EH (cell line): ENCODE measurements at places on chromosomes 1 and 21.
A peak's percentile ranks its signal among the peaks of the same experiment; 100 is the strongest.

DNA sequence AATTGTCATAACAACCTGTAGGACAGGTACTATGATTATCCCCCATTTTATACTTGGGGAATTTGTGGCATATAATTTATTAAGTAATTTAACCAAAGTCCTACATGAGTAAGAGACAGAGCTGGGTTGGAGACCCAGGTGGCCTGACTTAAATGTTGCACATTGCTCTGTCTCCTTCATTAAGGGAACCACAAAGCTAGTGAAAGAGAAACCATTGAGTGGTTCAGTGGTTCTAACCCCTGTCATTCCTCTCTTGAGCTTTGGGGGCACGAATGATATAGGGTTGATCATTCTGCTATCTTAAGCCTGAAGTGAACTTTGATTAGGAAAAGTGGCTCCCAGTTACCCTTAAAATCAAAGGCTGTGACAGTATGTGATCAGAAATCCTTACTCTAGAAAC, 5.3 kb upstream of the MAP3K7CL start:
- no peak for DNase-seq

- DNase-seq = no peak
Observed at GRCh38 chr21:44375281-44375651, 21.8 kb downstream of the TRPM2 start.

GRCh38 chr1:157691285-157691920, 9.2 kb downstream of the FCRL3 start:
- DNase-seq = peak; percentile 36

DNA sequence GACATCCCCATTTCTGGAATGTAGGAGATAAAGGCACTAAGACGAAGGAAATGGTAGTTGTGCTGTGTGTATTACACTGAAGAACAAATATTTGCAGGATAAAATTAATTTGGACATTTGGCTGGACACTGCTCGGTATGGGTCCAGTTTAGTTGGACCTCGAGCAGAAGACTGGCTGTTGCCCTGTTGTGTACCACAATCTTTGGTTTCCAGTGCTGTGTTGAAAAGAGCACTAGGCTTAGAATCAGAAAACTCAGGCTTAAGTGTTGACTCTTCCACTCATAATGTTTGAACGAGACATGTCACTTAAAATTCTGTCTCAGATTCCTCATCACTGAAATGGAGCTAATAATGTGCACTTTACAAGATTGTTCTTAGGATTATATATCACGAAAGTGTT, 1.2 kb upstream of the ARPC5 start:
- DNase-seq = no peak

- peak; percentile 52 for DNase-seq
Observed at GRCh38 chr1:15245593-15246360, 1.2 kb upstream of the FHAD1 start.

DNA sequence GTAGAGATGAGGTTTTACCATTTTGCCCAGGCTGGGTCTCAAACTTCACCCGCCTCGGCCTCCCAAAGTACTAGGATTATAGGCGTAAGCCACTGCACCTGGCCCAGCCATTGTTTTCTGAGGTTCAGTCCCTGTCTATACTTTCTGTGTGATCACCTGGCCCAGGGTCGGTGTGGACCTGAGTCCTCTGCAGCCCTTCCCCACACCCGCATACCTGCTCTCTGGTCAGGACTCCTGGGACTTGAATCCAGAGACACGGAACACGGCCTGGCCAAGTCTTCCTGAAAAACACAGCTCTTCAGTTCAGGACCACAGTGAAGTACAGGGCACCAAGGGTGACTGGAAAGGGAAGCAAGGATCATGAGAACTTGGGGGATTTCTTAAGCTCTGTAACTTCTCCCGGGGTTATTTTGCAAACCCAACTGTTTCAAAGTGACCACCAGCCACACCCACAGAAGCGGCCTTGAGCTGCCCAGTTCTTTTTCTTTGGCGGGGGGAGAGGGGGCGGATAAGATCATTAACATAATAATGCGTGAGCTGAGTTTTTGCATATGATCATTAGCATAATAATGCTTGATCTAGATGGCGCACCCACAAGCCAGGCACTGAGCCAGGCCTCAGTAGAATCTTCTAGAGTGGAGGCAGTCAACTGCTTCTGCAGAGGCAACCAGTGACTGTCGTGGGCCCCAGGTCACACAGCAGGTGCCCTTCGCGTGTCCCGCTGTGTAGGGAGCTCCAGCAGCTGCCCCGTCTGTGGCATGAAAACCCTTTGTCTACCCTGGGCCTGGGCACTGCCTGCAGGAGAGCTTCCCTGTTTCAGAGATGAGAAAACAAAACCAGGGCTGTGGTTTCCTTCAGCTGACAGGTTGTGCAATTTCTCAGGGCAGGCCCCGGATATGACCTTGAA, 1.7 kb upstream of the NADK start:
- DNase-seq = peak; percentile 60
